ENCODE measurements at places on chromosomes 6 and 20. TPM values are rescaled to one million over a fixed set of nuclear protein-coding genes. Genes with fewer than 3 reads are reported as not detected.

DNA sequence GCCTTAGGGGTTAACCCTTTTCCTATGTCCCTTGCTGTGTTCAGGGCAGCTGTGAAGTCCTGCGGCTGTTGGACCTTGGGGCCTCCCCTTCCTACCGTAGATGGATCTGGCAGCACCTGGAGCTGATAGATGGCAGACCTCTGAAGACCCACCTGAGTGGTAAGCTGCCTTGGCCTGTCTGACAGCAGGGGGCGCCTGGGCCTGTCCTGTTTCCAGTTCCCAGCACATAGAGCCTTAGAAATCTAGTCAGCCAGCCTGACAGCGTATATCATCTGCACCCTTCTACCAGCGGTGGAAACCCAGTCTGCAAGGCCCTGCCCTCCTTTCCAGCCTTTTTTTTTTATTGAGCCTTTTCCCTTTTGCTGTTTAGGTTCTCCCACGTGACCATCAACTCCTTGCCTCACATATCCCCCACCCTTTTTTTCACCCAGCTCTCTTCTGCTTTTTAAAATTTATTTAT lies 26.6 kb downstream of the CNBD2 start:
- peak; percentile 93 for DNase-seq

- DNase-seq, result no peak
Measured at GRCh38 chr6:105135907-105136430, 43.8 kb downstream of the POPDC3 start.

Gene SLX4IP
- 9.0 TPM for total RNA-seq

Gene RFX6
- not detected for total RNA-seq

GRCh38 chr6:27865850-27866356 lies 46.3 kb downstream of the OR2B2 start:
- peak; percentile 84 for DNase-seq

DNA sequence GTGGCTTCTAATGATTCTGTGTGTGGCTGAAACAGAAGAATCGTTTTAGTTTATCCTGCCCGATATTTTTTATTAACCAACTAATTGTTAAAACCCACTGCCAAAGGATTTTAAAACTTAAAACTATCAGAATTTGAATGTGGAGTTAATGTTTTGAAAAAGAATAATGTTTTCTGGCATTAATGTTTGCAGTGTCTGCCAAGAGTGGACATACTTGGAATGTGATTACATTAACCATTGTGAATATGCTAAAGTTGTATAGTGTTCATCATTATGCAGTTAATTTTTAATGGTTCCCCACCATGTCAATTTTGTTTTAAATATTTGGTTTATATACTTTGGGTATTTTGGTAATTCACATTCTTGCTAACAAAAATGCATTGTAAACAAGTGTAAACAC lies 24.4 kb downstream of the DCBLD1 start:
- no peak for DNase-seq

DNA sequence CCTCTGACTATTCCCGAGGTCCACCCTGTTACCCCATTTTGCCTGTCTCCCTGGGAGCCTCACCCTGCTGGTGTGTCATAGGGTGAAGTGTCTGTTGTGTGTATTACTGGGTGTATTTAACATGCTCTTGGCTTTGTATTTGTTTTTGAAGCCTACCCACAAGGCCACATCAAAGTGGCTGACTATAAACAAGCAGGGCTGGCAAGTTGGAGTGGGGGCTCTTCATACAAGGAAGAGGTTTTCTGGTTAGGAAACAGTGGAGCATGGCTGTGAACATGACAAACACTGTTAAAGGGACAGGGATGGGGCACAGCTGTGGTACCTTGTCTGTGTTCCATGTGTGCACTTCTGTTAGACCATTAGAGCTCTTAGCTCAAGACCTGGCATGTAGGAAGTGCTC lies 26.3 kb downstream of the HECA start:
- DNase-seq, result no peak

- no peak for DNase-seq
Measured at GRCh38 chr6:22709803-22710202, 140.4 kb downstream of the HDGFL1 start.

- no peak for DNase-seq
Measured at GRCh38 chr6:37435816-37436215, 2.8 kb downstream of the CMTR1 start.

GRCh38 chr6:81241126-81242041 lies 511.1 kb downstream of the TENT5A start:
- no peak for DNase-seq

DNA sequence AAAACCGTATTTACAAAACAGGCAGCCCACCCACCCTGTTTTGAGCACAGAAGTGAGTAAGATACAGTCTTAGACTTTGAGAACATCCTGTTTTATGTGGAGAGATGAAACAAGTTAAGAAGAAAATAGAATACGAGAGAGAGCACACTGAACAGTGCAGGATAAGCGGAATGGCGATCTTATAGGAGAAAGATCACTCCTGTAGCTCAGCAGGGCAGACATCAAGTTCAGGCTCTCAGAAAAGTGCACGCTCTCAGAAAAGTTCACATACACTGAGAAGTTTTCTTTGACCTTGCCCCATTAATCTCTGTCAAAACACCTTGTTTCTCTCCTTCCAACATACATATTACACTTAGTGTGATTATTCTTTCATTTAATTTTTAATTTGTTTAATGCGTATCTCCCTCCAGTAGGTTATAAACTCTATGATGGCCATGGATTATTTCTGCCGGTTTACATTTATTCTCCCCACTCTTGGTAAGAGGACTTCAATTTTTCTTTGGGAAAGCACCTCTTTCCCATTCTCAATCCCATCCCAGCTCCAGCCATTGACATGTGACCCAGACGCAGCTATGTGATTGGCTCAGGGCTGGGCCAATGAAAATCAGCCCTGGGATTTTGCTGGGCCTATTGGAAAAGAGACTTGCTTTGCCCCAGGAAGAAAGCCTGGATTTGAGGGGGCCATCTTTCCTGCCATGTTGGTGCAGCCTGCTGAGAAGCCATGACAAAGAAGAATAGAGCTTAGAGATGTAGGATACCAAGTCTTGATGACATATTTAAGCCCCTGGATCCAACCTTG lies 16.2 kb downstream of the KCNB1 start:
- no peak for DNase-seq

DNA sequence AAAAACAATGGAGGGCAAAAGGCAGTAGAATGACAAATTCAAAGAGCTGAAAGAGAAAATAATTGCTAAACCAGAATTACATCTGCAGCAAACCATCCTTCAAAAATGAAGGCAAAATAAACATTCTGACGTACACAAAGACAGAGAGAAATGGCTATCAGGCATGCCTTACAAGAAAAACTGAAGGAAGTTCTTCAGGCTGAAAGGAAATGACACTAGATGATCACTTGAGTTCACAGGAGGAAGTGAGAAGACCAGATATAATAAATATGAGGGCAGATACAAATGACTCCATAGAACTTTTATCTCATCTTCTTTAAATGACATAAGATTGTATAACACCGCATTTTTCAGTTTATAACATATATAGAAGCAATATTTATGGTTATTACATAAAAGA lies 30.0 kb downstream of the DZANK1 start:
- DNase-seq, result no peak

GRCh38 chr6:107820338-107821261 lies 3.5 kb downstream of the SCML4 start:
- no peak for DNase-seq
